IPS DF 6.9 (cell line): ENCODE measurements at places on chromosomes 2 and 18.

DNA sequence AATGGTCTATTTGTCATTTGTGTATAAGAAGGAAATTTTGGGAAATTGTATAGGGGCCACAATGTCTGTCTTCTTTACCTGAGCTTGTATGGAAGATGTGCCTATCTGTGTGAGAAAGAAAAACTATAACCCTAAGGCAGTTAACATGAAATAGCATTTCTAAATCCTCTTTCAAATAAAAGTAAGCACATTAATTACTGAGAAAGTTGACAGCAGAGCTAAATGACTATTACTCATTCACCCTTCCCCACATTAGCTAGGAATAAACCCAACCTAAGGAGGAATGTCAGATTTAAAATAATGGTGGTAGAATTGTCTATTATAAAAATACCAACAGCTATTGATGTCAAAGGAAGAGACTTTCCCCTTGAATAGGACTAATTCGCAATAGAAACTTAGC is 56.2 kb downstream of the SLC38A11 start:
- no peak overlapping the region for H3K4me3 ChIP-seq
- H3K36me3 ChIP-seq: no peaks in the 10 kb centered on the region
- peaks cover 2% of the 10 kb centered on the region; the same call in 1 of the 2 replicates for H3K4me1 ChIP-seq
- DNase-seq: no peak
- no peaks in the 10 kb centered on the region for H3K27me3 ChIP-seq

GRCh38 chr2:47043142-47043890 is 111.8 kb downstream of the STPG4 start:
- DNase-seq: no peak
- peaks cover 2% of the 10 kb centered on the region for H3K4me1 ChIP-seq
- H3K4me3 ChIP-seq: no peak overlapping the region
- no peak overlapping the region for H3K27ac ChIP-seq

- DNase-seq: no peak
- no peaks in the 10 kb centered on the region for H3K4me1 ChIP-seq
- no peak overlapping the region for H3K27ac ChIP-seq
- H3K36me3 ChIP-seq: no peaks in the 10 kb centered on the region
- no peaks in the 10 kb centered on the region for H3K27me3 ChIP-seq
Measured at GRCh38 chr2:130385709-130386108, 29.9 kb downstream of the PTPN18 start.

- no peaks in the 10 kb centered on the region for H3K36me3 ChIP-seq
- no peak for DNase-seq
- no peak overlapping the region for H3K4me3 ChIP-seq
- no peaks in the 10 kb centered on the region for H3K27me3 ChIP-seq
Measured at GRCh38 chr2:206457188-206457634, 13.9 kb downstream of the ADAM23 start.

DNA sequence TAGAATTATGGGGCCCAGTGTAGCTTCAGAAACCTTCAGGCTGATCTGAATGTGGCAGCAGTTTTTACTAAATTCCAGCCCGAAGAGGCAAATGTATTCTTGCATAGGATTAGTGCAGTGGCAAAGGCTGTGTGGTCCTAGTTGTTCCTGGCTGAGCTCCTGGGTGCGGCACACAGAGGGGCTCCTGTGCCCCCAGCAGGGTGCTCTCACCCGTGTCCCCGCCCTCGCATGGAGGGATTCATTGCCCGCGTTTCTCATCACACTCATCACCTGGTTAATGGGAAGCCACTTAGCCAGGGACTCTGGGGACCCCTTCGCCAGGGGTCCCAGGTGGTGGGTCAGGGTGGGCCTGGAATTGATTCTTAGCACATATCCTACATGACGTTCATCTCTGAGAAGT is 3.9 kb downstream of the KCNG2 start:
- H3K36me3 ChIP-seq: no peaks in the 10 kb centered on the region
- no peak for DNase-seq
- peaks cover 23% of the 10 kb centered on the region; the same call in 1 of the 2 replicates for H3K27me3 ChIP-seq
- no peak overlapping the region for H3K4me3 ChIP-seq

GRCh38 chr2:17306706-17307105 is 211.5 kb downstream of the RAD51AP2 start:
- no peaks in the 10 kb centered on the region for H3K36me3 ChIP-seq
- no peak overlapping the region for H3K4me3 ChIP-seq
- DNase-seq: no peak
- H3K27me3 ChIP-seq: no peaks in the 10 kb centered on the region
- H3K4me1 ChIP-seq: 0 out of 2 replicates have a peak, but pooled peaks cover 1% of the 10 kb centered on the region
- H3K27ac ChIP-seq: no peak overlapping the region

DNA sequence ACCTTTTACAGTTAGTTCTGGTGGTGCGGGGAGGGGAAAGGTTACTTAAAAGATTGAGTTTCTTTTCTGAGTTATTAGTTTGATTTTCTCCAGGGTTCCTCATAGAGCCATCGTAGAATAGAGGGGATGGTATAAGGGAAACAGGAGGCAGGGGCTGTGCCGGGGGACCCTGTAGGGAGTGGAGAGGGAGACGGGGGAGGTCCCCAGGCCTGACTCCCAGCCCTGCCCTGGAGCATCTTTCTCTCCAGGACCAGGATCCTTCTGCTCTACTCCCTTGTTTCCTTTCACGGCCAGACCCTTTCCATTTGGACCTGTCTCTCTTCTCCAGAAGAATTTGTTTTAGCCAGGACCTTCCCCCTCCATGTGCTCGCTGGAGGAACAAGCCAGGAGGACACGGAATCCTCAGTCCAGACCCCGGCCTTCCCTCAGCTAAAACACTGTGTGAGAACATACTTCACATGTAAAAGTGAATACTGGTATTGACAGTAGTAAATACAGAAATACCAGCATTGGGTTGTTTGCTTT is 35.4 kb downstream of the DGKD start:
- H3K4me3 ChIP-seq: no peak overlapping the region
- H3K27me3 ChIP-seq: no peaks in the 10 kb centered on the region
- DNase-seq: no peak
- H3K36me3 ChIP-seq: no peaks in the 10 kb centered on the region
- H3K27ac ChIP-seq: no peak overlapping the region

GRCh38 chr18:61651880-61652268 is 240.9 kb downstream of the RNF152 start:
- DNase-seq: no peak
- H3K4me1 ChIP-seq: no peaks in the 10 kb centered on the region
- H3K27ac ChIP-seq: no peak overlapping the region
- H3K4me3 ChIP-seq: no peak overlapping the region
- no peaks in the 10 kb centered on the region for H3K36me3 ChIP-seq

DNA sequence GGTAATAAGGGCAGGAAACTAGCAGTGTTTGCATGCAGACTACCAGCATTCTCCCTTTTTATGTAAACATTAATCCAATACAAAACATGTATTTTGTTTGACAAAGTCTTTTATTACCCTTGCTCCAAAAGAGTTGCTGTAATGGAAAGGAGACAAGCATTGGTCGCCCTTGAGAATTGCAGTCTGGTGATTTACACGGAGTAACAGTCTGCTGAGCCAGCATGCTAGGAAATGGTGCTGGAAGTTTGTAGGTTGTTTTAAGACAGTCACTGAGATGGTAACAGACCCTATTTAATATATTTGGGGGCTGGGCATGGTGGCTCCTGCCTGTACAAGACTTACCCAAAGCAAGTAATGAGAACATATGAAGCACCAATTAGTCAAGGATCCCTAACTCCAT is 2.8 kb upstream of the PRKCE start:
- no peak for DNase-seq
- H3K36me3 ChIP-seq: no peaks in the 10 kb centered on the region
- H3K27ac ChIP-seq: no peak overlapping the region
- no peak overlapping the region for H3K4me3 ChIP-seq
- H3K4me1 ChIP-seq: no peaks in the 10 kb centered on the region

DNA sequence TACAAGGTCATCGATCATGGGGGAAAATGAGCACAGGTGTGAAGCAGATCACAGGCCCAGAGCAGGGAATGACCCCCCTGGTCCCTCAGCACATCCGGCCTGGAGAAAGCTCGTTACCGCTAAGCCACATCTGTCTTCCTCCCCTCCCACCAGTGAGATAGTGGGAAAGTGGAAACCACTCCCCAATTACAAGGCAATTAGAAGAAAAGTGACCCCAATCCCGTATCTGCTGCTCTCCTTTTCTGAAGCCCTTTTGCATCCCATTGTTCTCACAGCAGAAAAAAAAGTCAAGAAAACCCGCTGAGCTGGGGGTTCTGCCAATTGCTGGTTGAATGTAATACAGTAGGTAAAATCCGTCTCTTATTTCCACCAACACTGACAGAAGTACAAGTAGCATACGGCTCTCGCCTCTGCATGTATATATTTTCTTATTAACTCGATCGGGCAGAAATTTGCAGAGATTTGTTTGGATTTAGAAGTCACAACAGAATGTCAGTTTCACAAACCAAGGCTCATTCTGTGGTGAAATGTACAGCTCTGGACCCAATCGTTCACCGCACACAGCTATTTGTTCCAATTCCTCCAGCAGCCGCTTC is 287.0 kb downstream of the TCF4 start:
- no peak for DNase-seq
- H3K36me3 ChIP-seq: no peaks in the 10 kb centered on the region
- H3K4me3 ChIP-seq: no peak overlapping the region
- no peaks in the 10 kb centered on the region for H3K27me3 ChIP-seq

GRCh38 chr2:30512243-30512886 is 65.3 kb downstream of the LCLAT1 start:
- H3K36me3 ChIP-seq: no peaks in the 10 kb centered on the region
- H3K4me3 ChIP-seq: no peak overlapping the region
- DNase-seq: no peak
- no peaks in the 10 kb centered on the region for H3K27me3 ChIP-seq
- no peak overlapping the region for H3K27ac ChIP-seq

GRCh38 chr2:239223310-239224198 is 177.3 kb downstream of the HDAC4 start:
- no peak for DNase-seq
- no peaks in the 10 kb centered on the region for H3K36me3 ChIP-seq
- no peak overlapping the region for H3K4me3 ChIP-seq
- no peaks in the 10 kb centered on the region for H3K27me3 ChIP-seq
- H3K4me1 ChIP-seq: peaks cover 7% of the 10 kb centered on the region; the same call in 1 of the 2 replicates

GRCh38 chr2:191231995-191232394 is 13.2 kb upstream of the MYO1B start:
- H3K4me1 ChIP-seq: no peaks in the 10 kb centered on the region
- no peaks in the 10 kb centered on the region for H3K27me3 ChIP-seq
- H3K36me3 ChIP-seq: no peaks in the 10 kb centered on the region
- no peak overlapping the region for H3K4me3 ChIP-seq
- DNase-seq: no peak

- H3K27ac ChIP-seq: no peak overlapping the region
- H3K36me3 ChIP-seq: no peaks in the 10 kb centered on the region
- H3K4me1 ChIP-seq: no peaks in the 10 kb centered on the region
- no peak overlapping the region for H3K4me3 ChIP-seq
Measured at GRCh38 chr2:22175003-22175402, 1051.2 kb downstream of the TDRD15 start.

DNA sequence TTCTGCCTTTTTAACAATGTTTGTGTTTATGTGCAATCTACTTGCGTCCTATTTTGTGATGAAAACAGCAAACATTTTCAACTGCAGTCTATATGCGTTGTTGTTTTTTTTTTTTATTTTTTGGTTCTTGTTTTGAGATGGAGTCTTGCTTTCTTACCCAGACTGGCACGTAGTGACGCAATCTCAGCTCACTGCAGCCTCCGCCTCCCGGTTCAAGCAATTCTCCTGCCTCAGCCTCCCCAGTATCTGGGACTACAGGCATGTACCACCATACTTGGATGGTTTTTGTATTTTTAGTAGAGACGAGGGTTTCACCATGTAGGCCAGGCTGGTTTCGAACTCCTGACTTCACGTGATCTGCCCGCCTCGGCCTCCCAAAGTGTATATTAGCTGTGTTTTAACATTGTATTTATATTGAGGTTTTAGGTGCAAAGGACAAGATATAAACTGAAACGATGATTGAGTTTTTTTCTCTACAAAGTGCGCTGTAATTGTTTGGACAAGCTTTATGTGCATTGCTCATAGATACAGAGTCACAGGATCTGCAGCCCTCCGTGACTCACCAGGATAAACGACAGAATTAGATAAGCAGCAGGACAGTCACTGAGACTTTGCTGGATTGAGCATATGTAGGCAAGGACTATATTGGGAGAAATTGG is 17.4 kb downstream of the CDH7 start:
- H3K4me1 ChIP-seq: no peaks in the 10 kb centered on the region
- no peaks in the 10 kb centered on the region for H3K36me3 ChIP-seq
- no peak for DNase-seq
- no peak overlapping the region for H3K4me3 ChIP-seq
- no peaks in the 10 kb centered on the region for H3K27me3 ChIP-seq

DNA sequence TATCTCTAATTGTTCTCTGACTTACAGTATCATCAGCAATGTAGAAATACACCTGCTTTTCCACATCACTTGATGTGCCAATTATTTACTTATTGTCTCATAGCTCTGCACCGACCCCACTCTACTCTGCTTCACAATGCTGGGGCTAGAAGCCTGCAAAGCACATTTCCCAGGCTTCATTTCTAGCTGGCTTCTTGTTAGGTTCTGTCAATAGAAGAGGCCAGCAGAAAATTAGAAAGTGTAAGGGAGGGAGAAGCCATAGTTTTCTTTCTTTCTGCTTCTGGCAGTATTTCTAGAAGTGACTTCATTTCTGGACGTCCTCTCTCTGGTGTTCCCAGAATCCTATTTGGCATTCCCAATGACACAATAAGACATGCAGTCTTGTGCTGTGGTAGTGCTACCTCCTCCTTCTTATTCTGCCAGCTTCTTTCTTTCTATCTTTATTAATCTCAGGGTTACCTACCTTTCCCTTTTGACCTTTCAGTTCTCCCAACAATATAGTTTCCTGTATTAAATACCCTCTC is 12.5 kb upstream of the TANC1 start:
- no peaks in the 10 kb centered on the region for H3K36me3 ChIP-seq
- H3K27me3 ChIP-seq: no peaks in the 10 kb centered on the region
- no peak overlapping the region for H3K27ac ChIP-seq
- H3K4me1 ChIP-seq: no peaks in the 10 kb centered on the region
- no peak for DNase-seq

GRCh38 chr2:204470178-204470620 is 75.1 kb upstream of the PARD3B start:
- no peaks in the 10 kb centered on the region; the same call in 1 of the 2 replicates for H3K4me1 ChIP-seq
- no peaks in the 10 kb centered on the region for H3K36me3 ChIP-seq
- H3K4me3 ChIP-seq: no peak overlapping the region
- H3K27ac ChIP-seq: no peak overlapping the region
- DNase-seq: no peak

GRCh38 chr2:15539999-15540398 is 21.1 kb downstream of the NBAS start:
- no peaks in the 10 kb centered on the region for H3K27me3 ChIP-seq
- H3K27ac ChIP-seq: no peak overlapping the region
- no peaks in the 10 kb centered on the region for H3K36me3 ChIP-seq
- no peak overlapping the region for H3K4me3 ChIP-seq
- no peak for DNase-seq

GRCh38 chr2:28322981-28323396 is 69.7 kb upstream of the FOSL2 start:
- no peak for DNase-seq
- no peak overlapping the region for H3K27ac ChIP-seq

GRCh38 chr18:80201739-80202138 is 45.6 kb downstream of the PARD6G start:
- H3K27ac ChIP-seq: no peak overlapping the region
- H3K27me3 ChIP-seq: no peaks in the 10 kb centered on the region
- no peak for DNase-seq
- no peaks in the 10 kb centered on the region for H3K36me3 ChIP-seq
- peaks cover 3% of the 10 kb centered on the region; the same call in 1 of the 2 replicates for H3K4me1 ChIP-seq
